ENCODE measurements at places on chromosomes 11 and 22. TPM values are rescaled to one million over a fixed set of nuclear protein-coding genes. Genes with fewer than 3 reads are reported as not detected.
A peak's percentile ranks its signal among the peaks of the same experiment; 100 is the strongest.

GAS2L1 gene
- 37.1 TPM for total RNA-seq

ST14 gene
- total RNA-seq = not detected

SC5D gene
- total RNA-seq = 22.1 TPM

DNA sequence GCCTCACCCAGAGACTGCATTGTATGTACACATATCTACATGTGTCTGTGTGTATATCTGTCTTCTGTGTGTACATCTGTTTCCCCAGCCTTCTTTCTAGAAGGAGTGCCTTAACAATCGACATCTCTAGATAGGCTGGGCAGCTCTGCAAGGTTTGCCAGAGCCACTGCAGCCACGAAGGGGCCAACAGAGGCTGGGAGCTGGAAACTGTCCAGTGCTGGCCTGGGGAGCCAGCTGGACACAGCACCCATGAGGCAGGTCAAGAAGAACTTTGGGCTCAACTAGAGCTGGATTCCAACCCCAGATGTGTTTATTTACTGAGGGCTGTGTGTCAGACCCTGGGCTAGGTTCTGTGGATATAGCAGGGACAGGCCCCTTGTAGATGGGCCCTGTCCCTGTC, 3.3 kb downstream of the SGSM1 start:
- H3K4me3 ChIP-seq = no peak overlapping the region
- H3K36me3 ChIP-seq = no peaks in the 10 kb centered on the region
- DNase-seq = no peak
- H3K4me1 ChIP-seq = no peaks in the 10 kb centered on the region
- no peak overlapping the region for H3K27ac ChIP-seq
- peaks cover 29% of the 10 kb centered on the region for H3K27me3 ChIP-seq

SCO2 gene
- total RNA-seq = 9.9 TPM

- peak overlapping the region; percentile 89 for H3K27ac ChIP-seq
- DNase-seq = peak; percentile 84
- H3K27me3 ChIP-seq = peaks cover 2% of the 10 kb centered on the region
- H3K36me3 ChIP-seq = no peaks in the 10 kb centered on the region
These were observed 34.2 kb downstream of the MRGPRD start for GRCh38 chr11:68946416-68947090.

OR1S1 gene
- total RNA-seq = not detected
